ENCODE measurements at places on chromosomes 5 and 9.

GRCh38 chr5:155008669-155009068, 4.9 kb upstream of the KIF4B start:
- peak; percentile 7 for DNase-seq

DNA sequence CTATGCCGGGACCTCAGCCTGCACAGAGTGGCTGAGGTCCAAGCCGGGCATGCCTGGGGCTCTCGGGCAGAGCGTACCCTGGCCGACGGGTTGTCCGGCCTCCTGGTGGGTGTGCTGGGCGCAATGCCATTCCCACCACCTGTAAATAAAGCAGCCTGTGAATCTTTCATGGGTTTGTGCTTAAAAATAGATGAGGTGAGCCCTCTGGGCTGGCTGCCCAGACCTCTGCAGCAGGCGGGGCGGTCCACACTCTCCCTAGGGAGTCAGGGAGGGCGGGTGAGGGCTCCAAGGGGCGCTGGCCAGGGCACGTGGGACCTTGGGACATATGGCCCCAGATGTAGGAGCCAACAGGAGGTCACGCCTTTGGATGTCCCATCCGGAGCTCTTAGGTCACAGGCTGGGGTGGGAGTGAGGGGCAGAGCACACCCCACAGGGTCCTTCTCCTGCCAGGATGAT, 3.6 kb upstream of the AGPAT2 start:
- DNase-seq = no peak

DNA sequence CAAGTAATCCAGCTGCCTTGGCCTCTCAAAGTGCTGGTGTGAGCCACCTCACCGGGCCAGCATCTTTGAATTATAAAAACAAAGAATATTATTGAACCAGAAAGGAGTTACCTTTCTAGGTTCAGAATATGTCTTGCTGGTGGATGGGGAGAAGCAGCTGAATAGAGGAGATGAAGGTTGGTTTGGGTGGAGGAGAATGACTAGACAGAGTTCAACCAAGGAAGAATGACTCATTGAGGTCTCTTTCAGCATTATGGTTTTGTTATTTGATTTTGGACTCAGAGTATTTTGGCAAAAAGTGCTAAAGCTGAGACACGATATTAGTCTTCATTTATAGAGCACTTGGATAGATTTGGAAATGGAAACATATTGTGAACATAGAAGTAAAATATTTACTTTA, 75.2 kb upstream of the MPDZ start:
- peak; percentile 66 for DNase-seq

DNA sequence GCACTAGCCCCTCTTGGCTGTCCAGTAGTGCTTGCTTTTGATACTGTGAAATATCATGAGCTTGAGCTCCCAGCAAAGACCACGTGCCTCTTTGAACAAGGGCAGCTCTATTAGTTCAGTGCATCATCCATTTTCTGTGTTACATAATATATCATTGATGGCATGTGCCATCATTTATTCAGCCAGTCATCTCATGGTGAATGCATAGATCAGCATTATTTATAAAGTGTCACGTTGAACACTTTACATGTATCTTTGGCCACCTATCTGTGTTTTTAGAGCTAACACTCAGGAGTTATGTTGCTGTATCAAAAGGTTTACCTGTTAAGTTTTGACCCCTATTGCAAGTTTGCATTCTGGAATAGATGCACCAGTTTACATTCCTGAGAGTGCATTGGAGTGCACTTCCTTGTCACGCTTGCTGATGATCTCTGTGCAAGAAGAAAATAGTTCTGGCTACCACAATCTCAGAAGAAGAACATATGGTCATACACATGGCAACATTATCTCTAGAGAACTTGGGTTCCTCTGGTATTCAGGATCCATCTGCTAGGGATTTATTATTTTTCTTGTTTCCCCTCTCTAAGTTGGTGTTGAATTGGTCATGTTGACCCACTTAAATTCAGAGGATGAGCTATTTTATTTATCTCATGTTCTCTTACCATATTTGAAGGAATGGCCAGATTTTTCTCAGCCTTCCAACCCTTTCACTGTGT, 120.9 kb downstream of the SH3GL2 start:
- no peak for DNase-seq

DNA sequence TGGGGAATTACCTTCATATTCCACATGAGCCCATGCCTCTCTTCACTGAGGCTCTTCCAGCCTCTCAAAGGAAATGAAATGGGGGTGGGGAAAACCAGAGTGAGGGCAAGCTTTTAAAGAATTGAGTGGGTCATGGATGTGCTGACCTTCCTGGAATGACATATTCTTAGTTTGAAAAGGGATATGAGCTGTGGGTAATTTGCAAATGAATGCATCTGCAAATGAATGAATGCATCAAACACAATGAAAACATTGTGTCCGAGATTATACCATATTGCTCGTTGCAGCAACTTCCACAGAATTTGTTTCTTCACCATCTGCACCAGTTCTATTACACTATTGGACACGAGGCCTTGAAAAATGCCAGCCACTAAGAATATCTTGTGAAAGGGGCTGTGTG, 198.6 kb upstream of the CDH6 start:
- no peak for DNase-seq

- DNase-seq = no peak
Measured at GRCh38 chr9:137373611-137373980, 49.4 kb downstream of the EXD3 start.

GRCh38 chr9:20442461-20443319, 179.6 kb downstream of the MLLT3 start:
- DNase-seq = no peak

- DNase-seq = no peak
Measured at GRCh38 chr5:175686396-175686795, 28.5 kb downstream of the HRH2 start.

GRCh38 chr5:165188556-165189175, 1683.2 kb downstream of the MAT2B start:
- no peak for DNase-seq

DNA sequence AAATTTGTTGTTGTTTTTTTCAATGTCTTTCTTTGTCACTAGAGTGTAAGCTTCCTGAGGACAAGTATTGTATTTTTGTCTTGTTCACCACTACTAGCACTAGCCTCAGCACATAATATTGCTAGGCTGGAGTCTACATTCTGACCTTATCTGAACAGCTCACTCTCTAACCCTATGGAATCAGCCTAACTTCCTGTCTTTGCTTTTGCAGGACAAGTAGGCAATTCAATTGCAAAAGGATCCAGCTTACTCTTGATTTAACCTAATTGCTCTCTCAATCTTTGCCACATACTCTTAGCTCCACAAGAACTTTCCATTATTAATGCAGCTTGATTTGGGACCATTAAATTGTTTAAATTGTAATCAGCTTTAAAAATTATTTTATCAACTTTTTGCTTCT, 308.5 kb downstream of the MAN2A1 start:
- DNase-seq = no peak

DNA sequence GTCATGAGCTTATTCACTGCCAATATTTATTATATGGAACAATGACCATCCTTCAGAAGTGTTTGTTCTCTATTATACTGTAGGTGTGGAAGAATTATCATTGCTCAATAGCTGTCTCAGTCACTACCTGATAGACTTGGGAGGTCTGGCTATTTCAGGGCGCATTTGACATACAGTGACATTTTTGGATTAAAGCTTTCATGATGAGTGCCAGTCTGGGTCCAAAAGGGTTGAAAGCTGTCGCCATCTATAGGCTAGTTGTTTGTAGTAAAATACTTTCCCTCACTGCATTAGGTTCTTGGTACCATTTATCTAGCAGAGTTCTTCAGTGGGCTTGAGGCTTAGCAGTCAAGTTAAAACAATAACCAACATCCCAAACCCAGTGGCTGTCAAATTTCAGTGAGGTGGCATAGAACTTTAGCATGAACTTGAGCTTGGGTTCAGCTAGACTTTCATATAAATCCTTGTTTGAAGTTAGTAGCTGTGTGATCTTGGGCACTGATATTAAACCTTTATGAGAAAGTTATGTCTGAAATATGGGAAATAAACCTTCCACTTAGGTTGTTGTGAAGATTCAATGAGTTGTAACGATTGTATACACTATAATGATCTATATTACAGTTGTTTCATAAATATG, 110.5 kb upstream of the CDKN2B start:
- peak; percentile 61 for DNase-seq

DNA sequence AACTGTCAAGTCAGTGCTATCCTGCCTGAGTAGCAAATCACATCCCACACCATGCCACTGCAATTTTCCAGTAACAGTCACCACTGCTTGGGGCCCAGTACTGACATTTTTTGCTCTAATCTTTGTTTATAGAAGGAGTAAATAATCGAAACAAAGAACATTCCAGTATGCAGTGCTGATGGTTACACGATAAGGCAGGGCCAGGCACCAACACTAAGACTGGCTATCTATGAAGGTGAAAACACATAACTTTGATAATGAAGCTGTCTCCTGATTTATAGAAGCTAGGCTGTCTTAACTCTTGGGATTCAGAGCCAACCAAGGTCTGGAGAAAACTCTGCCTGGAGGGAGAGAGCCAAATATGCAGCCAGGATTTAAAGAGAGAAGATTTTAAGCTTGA, 365.3 kb downstream of the BNC2 start:
- peak; percentile 53 for DNase-seq

- no peak for DNase-seq
Measured at GRCh38 chr5:139733698-139734538, 61.7 kb upstream of the PSD2 start.

DNA sequence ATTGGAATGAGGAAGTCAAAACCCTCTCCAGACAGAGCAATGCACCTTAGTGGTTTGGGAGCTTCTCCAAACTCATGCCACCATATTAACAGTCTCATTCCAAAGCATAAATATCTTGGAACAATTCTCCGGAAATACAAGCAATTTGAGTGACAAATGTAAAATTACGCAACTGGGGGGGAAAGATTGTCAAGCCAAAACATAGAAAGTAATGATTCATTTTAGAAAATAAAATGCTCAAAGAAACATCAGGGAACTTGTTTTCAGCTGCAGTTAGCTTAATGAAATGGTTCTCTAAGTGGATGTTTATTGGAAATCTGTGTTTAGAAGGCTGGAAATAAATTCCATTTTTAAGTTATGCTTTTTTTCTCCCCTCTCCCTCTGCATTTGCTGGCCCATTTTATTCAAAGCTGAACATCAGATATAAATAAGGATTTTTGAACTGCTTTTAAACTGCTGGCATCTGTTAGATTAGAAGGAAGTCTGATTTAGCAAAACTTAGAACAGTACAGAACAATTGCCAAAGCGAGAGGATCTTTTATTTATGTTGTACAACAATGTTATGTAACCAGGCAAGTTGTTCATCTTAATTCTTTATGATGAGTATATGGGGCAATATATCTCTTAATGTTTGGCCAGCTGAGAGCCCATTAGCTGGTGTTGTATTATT, 551.9 kb downstream of the PRELID2 start:
- no peak for DNase-seq

DNA sequence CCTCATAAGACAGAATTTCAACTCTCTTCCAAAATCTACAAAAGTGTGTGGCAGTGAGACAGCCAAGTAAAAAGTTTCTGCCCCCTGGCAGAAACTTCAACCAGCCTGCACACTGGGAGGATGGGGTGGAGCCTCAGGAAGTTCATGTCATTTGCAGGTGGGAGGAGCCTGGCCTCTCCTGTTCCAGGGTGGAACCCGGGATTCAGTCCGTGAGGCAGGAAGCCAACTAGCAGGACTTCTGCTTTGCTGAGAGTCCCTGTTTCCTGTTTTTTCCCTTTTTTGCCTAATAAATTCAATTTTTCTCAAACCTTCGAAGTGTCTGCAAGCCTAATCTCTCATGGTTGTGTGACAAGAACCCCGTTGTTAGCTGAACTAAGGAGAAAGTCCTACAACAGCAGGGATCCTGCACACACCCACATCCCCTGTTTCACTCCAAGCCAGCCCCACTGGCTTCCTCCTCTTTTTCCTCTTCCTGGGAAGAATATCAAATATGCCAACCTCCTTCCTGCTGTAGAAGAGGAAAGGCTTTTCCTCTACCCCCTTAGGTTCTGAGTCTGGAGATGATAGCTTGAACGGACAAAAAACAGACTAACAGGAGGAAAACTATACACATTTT, 69.3 kb downstream of the ALDH7A1 start:
- DNase-seq = no peak

- DNase-seq = no peak
Measured at GRCh38 chr9:118630079-118630478, 739.2 kb downstream of the BRINP1 start.

All from PC-3 (cell line).